Stimulated activated naive CD8-positive, alpha-beta T cell treated with anti-CD3 and anti-CD28 coated beads, Interleukin-15, Interleukin-2, amounts not matched to agents 100 U/mL and 50 U/mL, for 24 hours (primary cell): ENCODE measurements at places on chromosomes 16 and 17.

DNA sequence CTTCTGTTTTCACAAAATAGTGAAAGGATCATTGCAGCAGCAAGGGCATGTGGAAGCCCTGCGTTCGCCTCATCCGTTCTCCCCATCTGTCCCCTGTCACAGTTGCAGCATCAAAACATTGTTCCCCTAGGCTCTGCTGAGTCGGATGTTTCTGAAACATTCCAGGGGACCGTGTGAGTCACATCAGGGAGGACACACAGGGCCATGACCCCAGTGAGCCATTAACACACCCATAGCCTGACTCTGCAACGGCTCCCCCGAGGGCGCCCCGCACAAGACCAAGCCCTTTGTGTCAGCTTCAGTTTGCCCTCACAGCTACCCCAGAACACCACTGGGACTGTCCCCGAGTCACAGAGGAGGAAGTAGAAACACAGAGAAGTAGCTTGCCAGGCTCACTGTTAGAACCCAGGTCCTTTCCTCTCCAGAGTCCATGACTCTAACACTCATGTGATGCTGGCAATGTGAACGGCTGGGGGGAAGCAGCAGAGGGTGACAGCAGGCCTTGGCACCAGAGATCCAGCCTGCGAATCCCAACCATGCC, 63.3 kb upstream of the HSBP1 start:
- no peak for DNase-seq

GRCh38 chr17:79788989-79789942, 7.6 kb downstream of the CBX8 start:
- no peak for DNase-seq

DNA sequence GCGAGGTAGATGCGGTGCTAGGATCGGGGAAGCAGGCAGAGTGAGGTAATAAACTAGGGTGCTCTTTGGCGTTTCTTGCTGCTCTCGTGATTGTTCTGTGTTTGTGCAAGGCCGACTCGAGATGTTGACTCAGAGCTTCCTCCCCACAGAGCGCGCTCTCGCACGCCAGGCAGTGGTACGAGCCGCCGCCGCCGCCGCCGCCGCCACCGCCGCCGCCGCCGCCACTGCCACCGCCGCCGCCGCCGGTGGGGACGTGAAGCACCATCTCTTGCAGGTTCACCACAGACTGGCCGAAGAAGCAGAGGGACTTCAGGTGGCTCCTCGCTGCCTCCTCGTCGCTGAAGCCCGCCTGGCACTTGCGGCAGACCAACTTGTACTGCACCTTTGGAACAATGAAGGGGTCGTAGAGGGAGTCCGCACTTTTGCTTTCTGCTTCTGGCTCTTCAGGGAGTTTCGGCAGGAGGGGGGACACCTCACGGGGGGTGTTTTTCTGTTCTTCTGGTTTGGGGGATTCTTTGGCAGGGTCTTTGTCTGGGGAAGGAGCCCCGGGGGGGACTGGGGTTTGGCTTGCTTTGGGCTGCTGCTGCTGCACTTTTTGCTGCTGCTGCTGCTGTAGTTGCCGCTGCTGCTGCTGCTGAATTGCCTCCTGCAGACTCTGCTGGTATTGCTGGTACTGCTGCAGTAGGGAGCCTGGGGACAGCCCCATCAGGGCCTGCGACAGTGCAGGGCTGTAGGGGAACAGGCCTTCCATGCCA, 260.2 kb downstream of the ZFHX3 start:
- peak; percentile 73 for DNase-seq

DNA sequence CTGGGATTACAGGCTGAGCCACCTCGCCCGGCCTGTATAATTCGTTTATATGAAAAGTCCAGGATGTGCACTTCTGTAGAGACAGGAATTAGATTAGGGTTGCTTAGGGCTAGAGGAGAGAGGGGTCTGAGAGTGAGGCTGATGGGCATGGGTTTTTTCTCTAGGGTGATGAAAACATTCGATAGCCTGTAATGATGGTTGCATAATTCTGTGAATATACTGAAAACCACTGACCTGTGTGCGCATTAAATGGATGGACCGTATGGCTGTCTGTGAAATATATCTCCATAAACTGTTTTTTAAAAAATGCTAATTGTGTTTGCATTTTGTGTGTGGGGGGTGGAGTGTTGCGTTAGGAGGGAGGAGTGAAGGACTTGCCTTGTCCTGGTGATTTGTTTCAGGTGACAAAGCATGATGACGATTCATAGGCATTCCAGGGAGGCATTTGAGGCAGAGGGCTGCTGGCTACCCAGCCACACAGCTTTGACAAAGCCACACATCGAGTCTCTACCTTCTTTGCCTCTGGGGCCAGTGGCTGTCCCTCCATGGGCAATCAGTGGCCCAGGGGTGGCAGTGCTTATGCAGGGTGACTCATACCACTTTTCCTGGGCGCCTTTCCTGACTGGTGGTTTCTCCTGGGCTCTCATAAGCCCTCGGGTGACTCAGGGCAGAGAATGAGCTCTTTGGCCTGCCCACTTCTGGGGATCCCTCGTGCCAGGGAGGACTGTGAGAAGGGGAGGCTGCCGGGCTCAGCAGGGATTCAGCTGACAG, 148.5 kb upstream of the WSCD1 start:
- no peak for DNase-seq

- DNase-seq: no peak
Measured at GRCh38 chr16:85642762-85643358, 29.7 kb downstream of the GSE1 start.

GRCh38 chr17:31843070-31843745, 15.8 kb downstream of the COPRS start:
- no peak for DNase-seq

DNA sequence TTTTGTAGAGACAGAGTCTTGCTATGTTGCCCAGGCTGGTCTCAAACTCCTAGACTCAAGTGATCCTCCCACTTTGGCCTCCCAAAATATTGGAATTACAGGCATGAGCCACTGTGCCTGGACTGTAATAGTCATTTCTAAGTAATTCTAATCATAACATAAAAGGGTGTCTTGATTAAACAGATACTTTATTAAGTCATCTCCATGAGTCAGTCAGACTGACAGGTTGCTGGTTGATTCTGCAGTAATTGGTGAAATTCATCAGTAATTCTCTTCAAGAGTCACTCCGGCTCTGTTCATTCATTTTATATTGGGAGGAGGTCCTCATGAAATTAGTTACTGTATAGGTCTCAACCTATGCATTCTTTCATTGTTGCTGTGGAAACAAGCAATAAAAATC, 85.6 kb downstream of the SPECC1 start:
- no peak for DNase-seq

GRCh38 chr17:36506249-36506826, 19.9 kb downstream of the ZNHIT3 start:
- no peak for DNase-seq

DNA sequence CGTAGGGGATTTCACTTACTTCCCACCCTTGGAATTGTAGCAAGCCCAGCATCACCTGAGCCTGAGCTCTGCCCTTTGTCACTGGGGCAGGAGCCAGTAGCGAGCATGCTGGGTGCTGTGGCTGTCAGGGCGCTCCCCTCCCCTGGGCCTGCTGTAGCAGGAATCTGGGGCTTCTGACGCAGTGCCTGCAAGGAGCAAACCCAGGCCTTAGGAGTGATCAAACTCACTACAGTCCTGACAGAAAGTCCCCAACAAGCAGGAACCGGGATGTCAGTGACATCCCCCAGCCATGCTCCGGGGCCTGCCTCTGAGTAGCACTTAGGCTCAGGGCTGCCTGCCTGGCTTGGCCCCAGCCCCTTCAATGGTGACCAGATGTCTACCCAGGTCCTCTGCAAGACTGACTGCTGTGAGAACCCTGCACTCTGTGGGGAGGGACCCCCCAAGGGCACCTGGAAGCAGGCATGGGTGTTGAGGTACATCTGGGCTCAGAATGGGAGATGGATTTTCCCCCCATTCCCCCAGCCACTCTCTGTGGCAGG, 23.5 kb downstream of the PLD6 start:
- DNase-seq: no peak
